ENCODE measurements at places on chromosomes 1 and 21. TPM values are rescaled to one million over a fixed set of nuclear protein-coding genes. Genes with fewer than 3 reads are reported as not detected.

- no peak for DNase-seq
Observed at GRCh38 chr1:28171246-28171645, 5.2 kb downstream of the PTAFR start.

DNA sequence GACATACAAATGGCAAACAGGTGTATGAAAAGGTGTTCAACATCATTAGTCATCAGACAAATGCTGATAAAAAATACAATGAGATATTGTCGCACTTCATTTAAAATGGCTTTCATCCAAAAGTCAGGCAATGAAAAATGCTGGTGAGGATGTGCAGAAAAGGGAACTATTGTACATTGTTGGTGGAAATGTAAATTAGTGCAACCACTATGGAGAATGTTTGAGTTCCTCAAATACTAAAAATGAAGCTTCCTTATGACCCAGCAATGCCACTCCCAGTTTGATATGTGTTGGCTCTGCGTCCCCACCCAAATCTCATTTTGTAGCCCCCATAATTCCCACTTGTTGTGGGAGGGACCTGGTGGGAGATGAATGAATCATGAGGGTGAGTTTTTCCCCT lies 309.7 kb upstream of the ZRANB2 start:
- no peak for DNase-seq

GRCh38 chr21:14838400-14838799 lies 226.4 kb downstream of the NRIP1 start:
- DNase-seq: no peak

GRCh38 chr1:187763976-187764375 lies 935.2 kb downstream of the PLA2G4A start:
- DNase-seq: no peak

- no peak for DNase-seq
Observed at GRCh38 chr1:220701974-220702373, 11.8 kb downstream of the C1orf115 start.

- no peak for DNase-seq
Observed at GRCh38 chr1:31441970-31442647, 29.1 kb downstream of the SERINC2 start.

DNA sequence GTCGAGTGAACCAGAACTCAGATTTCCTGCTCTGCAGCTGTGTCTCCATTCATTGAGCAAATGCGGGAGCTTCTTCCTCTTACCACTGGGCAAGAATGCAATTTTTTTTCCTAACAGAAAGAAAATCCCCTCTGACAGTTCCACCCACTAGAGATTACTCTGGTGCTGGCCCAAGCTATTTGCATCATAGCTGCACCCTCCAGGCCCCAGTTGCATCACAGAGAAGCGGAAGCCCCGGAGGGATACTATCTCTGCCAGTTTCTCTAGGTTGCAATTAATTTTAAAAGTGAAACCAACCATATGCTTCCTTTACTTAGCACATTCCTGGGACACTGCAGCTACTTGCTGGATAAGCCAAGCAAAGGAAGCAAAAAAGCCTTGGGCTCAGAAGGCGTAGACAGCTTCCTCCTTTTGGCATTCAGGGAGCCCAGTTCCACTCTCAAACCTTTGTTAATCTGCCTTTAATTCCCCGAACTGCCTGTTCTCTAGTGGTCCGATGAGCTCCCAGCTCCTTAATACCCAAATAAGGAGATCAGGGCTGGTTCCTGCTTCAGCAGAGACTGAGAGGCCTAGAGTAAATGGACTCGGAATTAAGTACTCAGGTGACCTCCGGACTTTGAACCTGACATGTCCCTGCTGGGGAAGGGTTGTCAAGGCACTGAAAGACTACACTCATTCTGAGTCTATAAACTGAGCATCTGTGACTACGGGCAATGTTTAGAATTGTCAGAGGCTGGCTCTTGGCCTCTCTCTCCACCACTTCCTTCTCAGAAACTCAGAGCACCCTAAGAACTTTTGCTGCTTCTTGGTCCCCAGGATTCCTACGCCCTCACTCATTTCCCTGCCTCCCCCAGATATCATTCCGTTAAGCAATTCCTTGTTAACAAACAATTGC lies 72.5 kb upstream of the TNFSF18 start:
- DNase-seq: peak; percentile 96

- DNase-seq: no peak
Observed at GRCh38 chr1:116556289-116557006, 14.4 kb downstream of the CD58 start.

DNA sequence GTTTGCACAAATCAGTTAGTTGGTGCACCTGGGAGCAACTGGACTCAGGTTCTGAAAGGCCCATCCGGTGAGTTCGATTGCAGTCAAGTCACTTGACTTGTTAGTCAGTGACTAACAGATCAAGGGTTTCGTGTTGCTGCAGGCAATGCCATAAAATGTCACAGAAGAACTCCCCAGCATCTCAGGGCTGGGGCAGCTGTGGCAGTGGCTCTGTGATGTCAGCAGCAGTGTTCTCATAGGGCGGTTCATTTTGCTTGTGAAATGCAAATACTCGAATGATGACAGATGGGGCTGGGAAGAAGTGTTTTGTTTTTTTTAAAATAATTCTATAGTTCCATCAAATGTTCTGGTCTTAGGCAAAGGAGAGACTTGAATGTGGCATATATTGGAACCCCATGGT lies 287.8 kb downstream of the LMX1A start:
- DNase-seq: no peak

DNA sequence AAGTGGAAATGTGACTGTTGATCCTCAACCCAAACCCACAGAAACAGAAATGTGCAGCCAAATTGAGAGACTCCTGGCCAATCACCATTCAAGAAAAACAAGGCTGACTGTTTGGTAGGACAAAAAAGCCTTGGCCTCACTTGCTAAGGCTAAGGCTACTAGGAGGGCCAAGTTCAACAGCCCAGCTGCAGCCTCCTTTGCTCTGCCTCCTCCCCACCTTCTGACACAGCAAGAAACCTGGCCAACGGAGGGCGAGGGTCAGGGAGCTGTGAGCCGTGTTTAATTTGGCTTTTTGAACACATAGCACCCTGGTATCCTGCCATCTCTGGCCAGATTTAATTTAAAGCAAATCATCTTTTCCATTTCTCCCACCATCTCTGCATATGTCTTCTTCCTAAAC lies 165.8 kb upstream of the RAB4A start:
- DNase-seq: no peak

- no peak for DNase-seq
Observed at GRCh38 chr1:1799716-1800115, 21.4 kb upstream of the NADK start.

- no peak for DNase-seq
Observed at GRCh38 chr21:45709173-45709572, 65.6 kb downstream of the PCBP3 start.

- no peak for DNase-seq
Observed at GRCh38 chr21:44994695-44995342, 55.0 kb downstream of the SLX9 start.

DNA sequence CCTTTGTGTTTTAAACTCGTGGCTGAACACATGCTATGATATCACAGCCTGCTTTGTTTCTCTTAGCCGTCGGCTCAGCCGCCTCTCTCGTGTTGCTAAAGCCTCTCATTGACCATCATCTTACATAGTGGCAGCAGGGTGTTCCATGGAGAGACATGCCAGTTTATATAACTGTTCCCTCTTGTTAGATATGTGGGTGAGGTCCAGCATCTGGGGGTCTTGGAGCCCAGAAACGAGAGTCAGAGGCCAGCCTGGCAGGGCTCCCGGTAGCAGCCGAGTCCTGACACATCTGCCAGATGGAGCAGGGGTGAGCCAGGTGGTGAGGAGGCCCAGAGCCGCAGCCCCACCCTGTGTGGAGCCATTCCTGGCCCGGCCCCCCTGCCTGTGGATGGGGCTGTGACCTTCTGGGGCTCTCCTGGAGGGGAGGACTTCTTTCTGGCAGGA lies 11.9 kb downstream of the PODN start:
- no peak for DNase-seq

GRCh38 chr1:167463080-167463479 lies 55.2 kb downstream of the CD247 start:
- DNase-seq: no peak

Gene C8B
- not detected for total RNA-seq

Gene NBPF3
- total RNA-seq: 22.1 TPM

Gene CHIA
- 5.3 TPM for total RNA-seq

Gene OPRD1
- total RNA-seq: 0.72 TPM

Gene PHTF1
- total RNA-seq: 29.4 TPM

Gene POU3F1
- total RNA-seq: not detected

Gene CDCA8
- total RNA-seq: not detected

Gene OR2T29
- total RNA-seq: 10.8 TPM

Gene FNDC5
- 11.3 TPM for total RNA-seq

All from umbilical cord (tissue), 2 donors.